Activated T-helper 2 cell treated with anti-CD3 and anti-CD28 coated beads, Interferon-gamma antibody, Interleukin-2, Interleukin-4, amounts not matched to agents 10 μg/mL and 5 μg/mL and 100 μg/mL, durations not matched to agents 14 hours and 24 hours and 36 hours (primary cell): ENCODE measurements at places on chromosomes 13 and 19.
A peak's percentile ranks its signal among the peaks of the same experiment; 100 is the strongest.

DNA sequence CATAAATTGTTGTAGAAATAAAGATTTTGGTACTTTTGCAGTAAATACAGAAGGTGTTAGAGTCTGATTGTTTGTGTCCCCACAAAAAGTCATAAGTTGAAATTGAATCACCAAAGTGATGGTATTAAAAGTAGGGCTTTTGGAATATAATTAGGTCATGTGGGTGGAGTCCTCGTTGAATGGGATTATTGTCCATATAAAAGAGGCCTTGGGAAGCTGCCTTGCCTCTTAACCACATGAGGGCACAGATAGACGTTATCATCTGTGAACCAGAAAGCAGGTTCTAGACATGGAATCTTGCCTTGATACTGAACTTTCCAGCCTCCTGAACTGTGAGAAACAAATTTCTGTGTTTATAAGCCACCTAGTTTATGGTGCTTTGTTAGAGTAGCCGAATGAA lies 186.8 kb downstream of the PRR20E start:
- no peaks in the 10 kb centered on the region for H3K27me3 ChIP-seq
- no peaks in the 10 kb centered on the region for H3K36me3 ChIP-seq
- no peaks in the 10 kb centered on the region for H3K4me1 ChIP-seq
- DNase-seq: no peak
- H3K27ac ChIP-seq: no peak overlapping the region
- H3K4me3 ChIP-seq: no peak overlapping the region

DNA sequence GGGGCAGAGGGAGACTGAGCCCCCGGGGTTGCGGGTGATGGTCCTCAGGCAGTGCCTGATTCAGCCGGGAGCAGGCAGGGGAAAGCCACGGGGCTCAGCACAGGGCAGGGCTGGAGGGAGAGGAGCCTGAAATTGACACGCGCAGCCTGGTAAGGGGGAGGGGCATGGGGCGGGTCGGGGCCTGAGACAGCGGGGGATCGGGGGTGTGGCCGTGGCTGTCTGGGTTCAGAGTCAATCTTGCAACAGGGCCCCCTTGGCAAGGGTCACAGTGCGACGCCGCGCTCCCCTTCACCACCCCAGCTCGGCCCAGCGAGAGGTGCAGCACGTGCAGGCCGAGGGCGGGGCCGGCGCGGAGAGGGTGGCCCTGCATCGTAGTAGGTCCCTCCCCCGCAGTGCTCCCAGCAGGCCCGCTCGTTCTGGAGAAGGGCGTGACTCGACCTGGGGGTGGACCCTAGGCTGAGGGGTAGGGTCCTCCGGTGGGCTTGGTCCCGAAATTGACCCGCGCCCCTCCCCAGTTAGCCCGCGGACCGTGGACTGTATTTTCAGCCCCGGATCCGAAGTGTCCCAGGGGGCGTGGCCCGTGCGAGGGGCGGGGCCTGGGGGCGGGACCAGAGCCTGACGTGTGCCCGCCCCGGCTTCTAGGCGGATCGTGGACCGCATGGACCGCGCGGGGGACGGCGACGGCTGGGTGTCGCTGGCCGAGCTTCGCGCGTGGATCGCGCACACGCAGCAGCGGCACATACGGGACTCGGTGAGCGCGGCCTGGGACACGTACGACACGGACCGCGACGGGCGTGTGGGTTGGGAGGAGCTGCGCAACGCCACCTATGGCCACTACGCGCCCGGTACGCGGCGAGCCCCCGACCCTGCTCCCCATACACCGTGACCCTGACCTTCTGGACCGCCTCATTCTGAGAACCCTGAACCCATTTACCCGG lies 6.0 kb downstream of the RCN3 start:
- H3K27me3 ChIP-seq: peaks cover 4% of the 10 kb centered on the region
- peak overlapping the region; percentile 80 for H3K4me3 ChIP-seq
- DNase-seq: peak; percentile 79
- H3K4me1 ChIP-seq: peaks cover 18% of the 10 kb centered on the region

DNA sequence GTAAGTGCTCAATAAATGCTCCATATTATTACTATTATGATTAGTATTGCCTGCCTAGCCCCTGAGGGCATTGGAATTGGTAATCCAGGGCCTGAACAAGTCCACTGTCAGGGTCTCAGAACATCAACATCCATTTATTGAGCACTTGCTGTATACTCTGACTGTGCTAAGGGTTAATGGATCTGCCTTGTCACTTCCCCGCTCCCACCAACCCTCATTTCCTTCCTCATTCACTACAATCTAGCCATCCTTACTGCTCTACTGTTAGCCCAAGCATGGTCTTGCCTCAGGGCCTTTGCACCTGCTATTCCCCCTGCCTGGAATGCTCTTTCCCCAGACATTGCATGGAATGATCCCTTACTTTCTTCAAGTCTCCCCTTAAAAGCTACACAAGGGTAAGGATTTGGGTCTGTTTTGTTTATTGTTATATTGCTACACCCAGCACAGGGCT lies 12.7 kb upstream of the ANGPTL8 start:
- no peak overlapping the region for H3K4me3 ChIP-seq
- no peaks in the 10 kb centered on the region for H3K4me1 ChIP-seq
- H3K36me3 ChIP-seq: no peaks in the 10 kb centered on the region
- H3K27me3 ChIP-seq: no peaks in the 10 kb centered on the region
- no peak for DNase-seq

DNA sequence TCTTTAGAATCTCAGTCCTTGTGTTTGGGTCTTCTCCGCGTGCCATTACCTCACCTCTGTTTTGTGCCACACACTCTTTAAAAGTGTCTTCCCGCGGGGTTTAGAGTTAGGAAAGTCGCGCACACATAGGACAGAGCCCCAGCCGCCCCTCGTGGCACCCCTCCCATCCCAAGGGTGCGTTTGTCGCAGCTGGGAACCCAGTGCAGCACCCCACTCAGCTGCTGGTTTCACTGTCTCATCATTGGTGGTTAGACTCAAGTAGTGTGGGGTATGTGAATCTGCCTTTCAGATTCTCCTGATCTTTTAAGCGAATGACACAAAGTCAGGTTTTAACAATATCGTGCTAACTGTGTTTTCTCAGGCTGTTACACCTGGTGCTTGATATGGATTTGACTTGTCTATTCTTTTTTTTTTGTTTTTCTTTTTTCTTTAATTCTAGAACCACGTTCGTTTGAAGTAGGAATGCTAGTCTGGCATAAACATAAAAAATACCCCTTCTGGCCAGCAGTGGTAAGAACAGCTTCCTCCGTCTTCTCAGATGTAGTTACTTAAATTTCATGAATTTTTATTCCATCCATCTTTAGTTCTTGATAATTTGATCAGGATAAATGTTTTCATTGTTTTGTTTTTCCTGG lies 19.5 kb upstream of the NDUFS7 start:
- peak overlapping the region; percentile 67 for H3K27ac ChIP-seq
- no peak for DNase-seq
- H3K27me3 ChIP-seq: no peaks in the 10 kb centered on the region
- H3K4me3 ChIP-seq: peak overlapping the region; percentile 39
- H3K36me3 ChIP-seq: peaks cover 37% of the 10 kb centered on the region
- H3K4me1 ChIP-seq: peaks cover 20% of the 10 kb centered on the region

DNA sequence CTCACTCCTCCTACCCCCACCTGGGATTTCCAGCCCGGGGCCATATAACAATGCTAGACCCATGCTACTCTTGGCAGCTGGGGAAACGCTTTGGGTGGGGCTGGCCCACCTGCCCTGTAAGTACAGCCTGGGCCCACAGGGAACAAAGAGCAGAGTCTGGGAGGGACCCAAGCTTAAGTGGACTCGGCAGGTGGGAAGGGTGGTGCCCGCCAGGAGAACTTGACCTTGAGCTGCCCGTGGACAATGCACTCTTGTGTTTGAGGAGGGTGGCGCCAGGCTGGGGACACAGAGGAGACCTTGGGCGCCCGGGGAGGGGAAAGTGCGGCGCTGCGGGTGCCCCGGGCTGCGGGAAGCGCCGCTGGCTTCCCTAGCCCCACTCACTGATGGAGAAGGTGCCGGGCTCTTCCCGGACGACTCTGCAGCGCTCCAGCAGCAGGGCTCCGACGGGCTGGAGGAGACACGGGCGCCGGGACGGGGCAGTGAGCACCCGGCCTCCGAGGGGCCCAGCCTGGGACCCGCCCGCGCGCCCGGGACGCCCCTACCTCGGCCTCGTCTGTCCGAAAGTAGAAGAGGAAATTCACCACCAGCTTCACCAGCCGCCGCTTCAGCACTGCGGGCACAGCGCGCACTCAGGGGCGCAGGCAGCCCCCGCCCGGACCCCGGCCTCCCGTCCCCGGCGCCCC lies 607 bp downstream of the PLEKHJ1 start:
- no peaks in the 10 kb centered on the region for H3K27me3 ChIP-seq
- peaks cover 34% of the 10 kb centered on the region for H3K4me1 ChIP-seq
- H3K27ac ChIP-seq: peak overlapping the region; percentile 83
- peak; percentile 21 for DNase-seq

GRCh38 chr13:32309312-32310133 lies 5.6 kb downstream of the ZAR1L start:
- no peak overlapping the region for H3K4me3 ChIP-seq
- H3K27ac ChIP-seq: no peak overlapping the region
- H3K27me3 ChIP-seq: peaks cover 6% of the 10 kb centered on the region
- peaks cover 25% of the 10 kb centered on the region for H3K4me1 ChIP-seq
- no peaks in the 10 kb centered on the region for H3K36me3 ChIP-seq

DNA sequence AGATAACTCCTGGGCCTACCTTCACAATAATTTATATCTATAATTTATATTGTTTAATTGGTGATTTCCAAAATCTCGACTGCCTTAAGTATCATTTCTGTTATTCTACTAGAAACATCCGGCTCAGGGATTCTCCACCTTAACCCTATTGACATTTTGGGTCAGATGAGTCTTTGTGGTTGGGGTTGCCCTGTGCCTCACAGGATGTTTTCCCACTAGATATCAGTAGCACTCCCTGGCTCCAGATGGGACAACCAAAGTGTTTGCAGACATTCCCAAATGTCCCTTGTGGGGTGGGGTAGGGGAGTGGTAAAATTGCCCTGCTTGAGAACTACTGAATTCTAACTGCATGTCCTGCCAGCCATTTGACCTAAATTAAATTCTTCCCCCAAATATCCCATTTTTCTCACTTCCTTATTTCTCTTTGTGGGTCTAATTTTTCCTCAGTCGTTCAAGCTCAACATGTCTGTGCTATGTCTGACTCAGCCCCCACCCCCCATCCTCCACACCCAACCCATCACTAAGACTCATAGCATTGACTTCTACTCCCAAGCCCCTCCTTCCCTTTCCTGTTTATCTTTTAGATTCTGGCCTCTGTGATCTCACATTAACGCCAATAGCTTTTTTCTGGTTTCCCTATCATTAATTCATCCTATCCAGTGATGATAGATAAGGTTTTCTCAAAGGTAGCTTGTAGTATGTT lies 545.1 kb downstream of the EFNB2 start:
- no peaks in the 10 kb centered on the region for H3K4me1 ChIP-seq
- H3K27me3 ChIP-seq: no peaks in the 10 kb centered on the region
- H3K4me3 ChIP-seq: no peak overlapping the region
- no peak overlapping the region for H3K27ac ChIP-seq
- no peaks in the 10 kb centered on the region for H3K36me3 ChIP-seq
